ENCODE measurements at places on chromosomes 7 and 10.
A peak's percentile ranks its signal among the peaks of the same experiment; 100 is the strongest.

DNA sequence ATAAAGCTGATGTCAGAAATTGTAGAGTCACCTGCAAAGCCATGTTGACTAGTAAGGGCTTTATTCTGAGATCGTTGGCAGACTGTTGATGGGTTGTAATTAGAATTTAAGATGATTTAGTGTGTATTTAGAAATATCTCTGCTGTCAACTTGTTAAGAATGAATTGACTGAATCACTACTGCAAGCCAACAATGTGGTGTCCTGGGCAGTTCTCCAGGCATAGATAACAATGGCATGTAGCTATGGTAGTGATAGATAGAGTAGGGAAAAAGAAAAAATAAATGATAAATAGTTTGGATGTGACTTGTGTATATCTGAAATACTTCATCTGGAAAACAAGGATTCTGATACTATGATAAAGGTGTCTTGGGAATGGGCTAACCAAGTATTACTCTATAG is 640.2 kb downstream of the ARL4A start:
- peak; percentile 80 for DNase-seq

GRCh38 chr7:50782375-50783208 is at the start of gene GRB10:
Gene GRB10 (minus strand): TSS chr7:50782896. CDS start chr7:50732322, 50,574 bp downstream.
- DNase-seq, result no peak

DNA sequence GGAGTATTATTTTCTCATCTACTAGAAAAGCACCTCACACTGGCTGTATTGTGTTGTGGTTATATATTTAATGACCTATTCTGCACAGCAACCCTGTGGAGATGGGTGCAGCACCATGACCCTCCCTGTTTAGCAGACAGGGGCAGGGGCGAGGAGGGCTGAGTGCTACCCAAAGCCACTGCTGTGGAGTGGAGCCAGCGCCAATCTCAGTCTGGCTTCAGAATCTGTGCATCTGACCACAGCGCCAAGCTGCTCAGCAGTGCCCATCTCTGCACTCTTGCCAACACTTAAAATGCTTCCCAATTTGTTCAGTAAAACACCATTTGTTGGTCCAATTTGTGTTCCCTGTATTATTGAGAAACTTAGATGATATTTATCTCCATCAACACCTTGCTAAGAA is 239.1 kb downstream of the ZMYND11 start:
- DNase-seq, result no peak

- no peak for DNase-seq
These were observed 10.3 kb upstream of the IFIT1B start for GRCh38 chr10:89367529-89367928.

DNA sequence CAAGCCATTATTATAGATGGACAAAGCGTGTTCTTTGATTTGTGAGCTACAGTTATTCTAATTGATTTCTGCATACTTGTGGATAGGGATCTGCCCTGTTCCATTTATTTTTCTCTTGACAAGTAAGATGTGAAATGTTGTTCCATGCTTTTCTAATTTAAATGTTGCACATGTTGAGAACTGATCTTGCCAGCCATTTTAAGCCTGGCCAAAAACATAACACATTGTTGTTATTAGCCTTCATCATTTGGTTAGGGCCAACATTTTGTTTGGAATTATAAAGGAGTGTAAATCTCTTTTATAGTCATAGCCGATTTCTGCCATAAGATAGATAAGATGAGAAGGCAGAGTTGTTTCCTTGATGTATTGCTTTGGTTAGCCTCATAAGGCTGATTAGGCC is 117.0 kb downstream of the WNT2 start:
- DNase-seq, result no peak

DNA sequence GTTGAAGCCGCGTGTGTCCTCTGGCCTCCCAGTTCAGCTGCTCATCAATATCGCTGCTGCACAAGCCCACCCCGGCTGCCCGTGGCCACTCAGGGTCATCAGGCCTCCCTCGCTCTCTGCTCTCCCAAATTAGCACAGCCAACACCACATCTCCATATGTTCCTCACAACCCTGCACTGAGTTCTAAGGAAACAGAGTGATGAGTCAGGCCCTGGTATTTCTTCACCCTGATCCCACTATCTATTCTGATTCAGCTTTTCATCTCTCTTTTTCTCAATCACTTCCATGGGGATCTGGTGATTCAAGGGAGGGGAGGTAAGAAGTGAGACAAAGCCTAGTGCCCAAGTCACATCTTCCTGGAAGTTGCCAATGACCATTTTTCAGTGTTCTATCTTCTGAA is 23.8 kb downstream of the CYTH3 start:
- DNase-seq, result peak; percentile 84

DNA sequence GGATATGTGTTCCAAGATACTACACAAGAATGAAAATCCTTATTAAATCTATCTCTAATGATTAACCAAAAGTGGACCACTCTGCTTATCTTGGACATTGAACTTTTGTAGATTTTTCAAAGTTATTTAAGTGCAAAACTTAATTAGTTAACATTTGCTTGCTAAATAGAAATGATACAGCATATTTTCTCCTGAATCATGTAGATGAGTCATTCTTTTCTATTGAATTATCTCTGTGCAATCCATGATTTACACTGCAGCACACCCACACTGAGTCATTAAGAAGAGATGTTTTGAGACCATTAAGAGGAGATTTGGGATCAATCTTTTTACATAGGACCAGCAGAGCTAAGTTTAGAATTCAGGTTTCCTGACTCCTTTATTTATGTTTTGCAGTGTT is 6.6 kb upstream of the ABCC2 start:
- DNase-seq, result peak; percentile 59

DNA sequence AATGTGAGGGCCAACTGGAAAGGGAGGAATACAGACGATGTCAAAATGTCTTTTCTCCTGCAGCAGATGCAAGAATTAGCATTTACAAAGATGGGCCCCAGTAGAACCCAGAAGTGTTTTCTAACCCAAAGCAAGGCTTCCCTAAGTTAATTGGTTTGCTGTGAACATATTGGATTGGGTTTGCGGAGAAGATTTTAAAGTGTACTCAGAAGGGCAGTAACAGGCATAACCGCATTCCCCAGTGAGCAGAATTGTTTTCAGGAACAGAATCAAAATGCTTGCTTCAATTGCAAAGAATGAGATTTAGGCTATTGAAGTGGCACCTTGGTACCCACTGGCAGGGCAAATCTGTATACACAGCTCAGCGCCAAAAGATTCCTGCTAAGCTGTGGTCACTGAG is 78.0 kb downstream of the NRP1 start:
- DNase-seq, result no peak

DNA sequence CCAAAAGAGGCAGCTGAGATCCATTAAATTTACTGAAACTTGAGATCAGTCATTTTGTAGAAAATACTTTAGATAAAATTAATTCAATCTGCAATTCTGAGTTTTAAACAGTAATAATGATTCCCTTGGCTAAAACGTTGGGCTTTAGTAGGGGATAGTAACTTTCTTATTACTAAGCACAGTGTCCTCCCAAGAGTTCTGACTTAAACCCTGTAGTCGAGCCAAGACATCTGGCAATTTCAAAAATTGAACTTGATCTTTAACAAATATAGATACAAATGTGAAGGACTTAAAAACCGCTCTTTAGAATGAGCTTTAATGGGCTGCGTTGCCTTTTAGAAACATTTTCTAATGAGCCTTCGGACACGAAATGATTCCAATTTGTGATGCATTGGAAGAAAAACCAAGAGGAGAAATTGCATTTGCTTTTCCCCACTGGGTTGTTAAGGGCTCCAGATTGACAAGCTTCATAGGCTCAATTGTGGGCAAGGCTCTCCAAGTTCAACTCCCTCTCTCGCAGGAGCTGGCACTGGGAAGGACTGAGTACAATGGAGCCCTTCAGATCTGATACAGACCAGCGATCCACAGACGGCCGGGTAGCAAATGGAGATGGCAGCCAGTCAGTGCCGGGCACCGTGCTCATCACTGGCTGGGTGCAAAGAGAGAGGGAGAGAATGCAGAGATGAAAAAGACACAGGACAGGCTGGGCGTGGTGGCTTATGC is 921.3 kb upstream of the AUTS2 start:
- DNase-seq, result no peak

DNA sequence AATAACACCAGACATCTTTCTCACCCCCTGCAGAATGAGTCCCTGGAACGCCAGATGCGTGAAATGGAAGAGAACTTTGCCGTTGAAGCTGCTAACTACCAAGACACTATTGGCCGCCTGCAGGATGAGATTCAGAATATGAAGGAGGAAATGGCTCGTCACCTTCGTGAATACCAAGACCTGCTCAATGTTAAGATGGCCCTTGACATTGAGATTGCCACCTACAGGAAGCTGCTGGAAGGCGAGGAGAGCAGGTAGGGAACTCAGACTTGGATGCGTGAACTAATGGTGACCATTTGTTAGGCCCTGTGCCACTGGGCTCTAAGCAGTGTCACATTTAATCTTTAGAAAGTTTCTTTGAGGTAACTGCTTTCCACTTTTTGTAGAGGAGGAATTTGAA is 7.1 kb downstream of the VIM start:
- no peak for DNase-seq

GRCh38 chr10:123645016-123645415 is 21.1 kb upstream of the GPR26 start:
- DNase-seq, result no peak

DNA sequence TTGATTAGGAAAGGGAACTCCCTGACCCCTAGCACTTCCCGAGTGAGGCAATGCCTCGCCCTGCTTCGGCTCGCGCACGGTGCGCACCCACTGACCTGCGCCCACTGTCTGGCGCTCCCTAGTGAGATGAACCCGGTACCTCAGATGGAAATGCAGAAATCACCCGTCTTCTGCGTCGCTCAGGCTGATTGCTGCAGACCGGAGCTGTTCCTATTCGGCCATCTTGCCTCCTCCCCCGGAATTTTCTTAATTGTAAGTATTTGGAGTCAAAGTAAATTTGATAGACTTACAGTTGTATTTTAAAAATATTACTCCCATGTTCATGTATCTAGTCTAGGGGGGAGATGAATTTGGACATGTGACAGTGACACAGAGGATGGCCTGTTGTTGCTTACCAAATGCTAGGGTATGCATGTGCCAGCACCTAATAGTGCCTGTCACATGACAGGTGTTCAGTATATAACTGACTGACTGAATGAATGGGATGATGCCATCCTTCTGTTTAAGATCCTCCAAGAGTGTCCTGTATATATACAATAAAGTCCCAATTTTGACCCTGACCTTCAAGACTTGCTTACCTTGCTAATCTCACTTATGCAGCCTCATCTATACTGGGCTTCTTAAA is 42.0 kb upstream of the ICA1 start:
- no peak for DNase-seq

DNA sequence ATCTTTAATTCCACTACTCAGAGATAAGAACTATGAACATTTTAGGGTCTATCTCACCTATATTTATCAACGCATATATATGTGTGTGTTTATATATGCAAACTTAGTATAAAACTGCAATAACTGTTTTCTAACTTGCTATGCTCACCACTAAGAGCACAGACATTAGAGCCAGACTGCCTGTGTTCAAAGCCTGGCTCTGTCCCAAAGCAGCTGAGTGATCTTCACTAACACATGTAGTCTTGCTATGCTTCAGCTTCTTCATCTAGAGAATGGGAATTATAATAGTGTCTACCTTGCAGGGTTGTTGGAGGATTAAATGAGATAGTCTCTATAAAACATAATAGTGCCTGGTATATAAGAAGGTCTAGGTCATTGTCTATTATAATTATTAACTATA is 165.5 kb downstream of the MAGI2 start:
- no peak for DNase-seq

GRCh38 chr10:78605800-78606350 is 462.9 kb upstream of the ZMIZ1 start:
- DNase-seq, result no peak
